ENCODE measurements at places on chromosomes 12 and 14.
A peak's percentile ranks its signal among the peaks of the same experiment; 100 is the strongest.

DNA sequence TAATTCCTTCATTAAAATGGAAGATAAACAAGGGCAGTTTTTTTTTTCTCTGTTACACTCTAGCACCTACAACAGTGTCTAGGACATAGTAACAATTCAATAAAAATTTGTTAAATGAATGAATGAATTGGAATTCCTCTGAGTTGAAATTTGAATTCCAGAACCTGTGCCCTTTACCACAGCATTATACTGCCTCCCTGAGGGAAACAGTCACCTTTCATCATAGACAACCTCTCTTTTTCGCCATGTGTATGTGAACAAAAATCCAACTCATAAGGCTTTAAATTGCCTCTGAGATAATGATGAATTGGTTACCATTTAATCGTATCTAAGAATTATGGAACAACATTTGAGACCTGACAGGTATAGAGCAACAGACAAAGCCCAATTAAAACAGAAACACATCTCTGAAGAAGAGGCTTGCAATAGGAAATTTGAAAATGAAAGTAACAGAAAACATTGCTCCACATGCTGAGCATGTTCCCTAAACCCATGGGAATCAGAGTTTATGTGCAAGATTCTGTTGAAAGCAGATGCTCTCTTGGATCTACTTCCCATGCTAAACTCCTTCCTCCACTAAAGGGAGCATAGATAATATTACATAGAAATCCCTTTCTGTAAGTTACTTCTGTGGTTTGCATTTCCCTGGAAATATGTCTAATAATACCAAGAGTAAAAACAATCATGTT, 657.8 kb downstream of the GALC start:
- DNase-seq, result no peak

GRCh38 chr14:104650057-104650980, 39.1 kb upstream of the INF2 start:
- DNase-seq, result peak; percentile 47

- no peak for DNase-seq
These were observed 134.1 kb downstream of the NCOR2 start for GRCh38 chr12:124433147-124433874.

DNA sequence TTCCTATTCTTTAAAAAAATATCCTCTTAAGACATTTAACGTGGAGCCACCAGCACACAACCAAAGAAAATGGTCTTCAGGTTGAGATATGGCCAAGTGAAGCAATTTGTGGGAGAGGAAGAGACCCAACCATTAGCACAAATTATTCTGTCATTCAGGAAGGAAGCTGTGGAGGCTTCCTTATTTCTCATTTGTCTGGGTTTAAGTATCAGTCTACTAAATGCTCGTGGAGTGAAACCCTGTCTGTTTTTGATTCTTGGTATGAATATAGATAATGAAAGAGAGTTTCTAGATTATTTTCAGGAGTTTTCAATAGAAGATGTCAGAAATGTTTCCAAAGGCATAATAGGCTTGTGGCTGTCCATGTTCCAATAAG, 125.1 kb downstream of the GPR65 start:
- no peak for DNase-seq

DNA sequence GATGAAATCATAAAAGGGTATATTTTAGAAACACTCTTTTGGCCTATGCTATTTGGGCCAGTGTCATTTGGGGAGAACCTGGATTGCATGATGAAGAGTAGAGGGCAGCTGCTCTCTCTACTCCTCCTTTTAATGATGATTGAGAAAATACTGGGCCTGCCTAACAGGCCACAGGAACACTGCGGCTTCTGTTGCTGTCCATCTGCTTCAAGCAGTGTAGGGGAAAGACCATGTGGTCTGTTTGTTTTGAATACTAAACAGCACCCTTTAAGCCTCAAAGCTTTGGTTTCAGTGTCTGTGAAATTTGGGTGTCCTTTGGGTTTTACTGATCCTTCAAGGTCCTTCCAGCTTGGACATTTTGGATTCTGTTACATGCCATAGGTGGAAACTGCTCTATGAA, 78.0 kb downstream of the TTC6 start:
- no peak for DNase-seq

DNA sequence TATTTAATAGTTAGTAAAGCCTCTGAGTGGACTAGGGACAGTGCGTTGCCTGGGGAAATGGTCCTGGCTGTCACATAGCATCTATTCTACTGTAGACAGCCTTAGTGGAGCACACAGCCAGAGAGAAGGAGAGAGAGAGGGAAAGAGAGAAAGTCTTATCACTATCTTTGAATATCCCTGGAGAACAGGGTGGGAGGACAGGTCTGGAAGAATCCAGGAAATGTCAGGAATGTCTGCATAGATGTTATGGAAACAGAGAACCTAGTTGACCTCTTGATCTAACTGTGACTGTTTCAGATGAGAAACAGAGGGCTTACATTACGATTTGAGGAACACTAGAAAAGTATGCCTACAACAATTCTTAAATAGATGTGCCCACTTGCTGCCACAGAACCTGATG, 92.8 kb downstream of the SLC15A5 start:
- DNase-seq, result no peak

GRCh38 chr12:13093848-13094220, 9.6 kb downstream of the GSG1 start:
- DNase-seq, result no peak

DNA sequence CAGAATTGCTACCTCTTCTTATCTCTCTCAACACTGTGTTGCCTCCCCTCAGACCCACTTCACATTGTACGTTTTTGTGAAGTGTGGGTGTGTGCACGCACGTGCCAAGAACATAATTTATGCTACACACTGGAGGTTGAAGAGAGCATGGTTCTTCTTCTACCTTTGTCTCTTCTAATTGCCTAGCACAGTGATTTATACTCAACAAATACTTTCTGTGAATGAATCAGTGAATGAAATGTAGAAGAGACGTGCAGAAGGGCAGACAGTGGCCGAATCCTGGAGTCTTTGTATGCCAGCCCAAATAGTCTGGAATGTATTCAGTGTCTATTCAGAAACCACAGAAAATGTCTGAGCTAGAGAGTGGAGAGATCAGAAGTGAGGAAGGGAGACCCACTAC, 4.6 kb upstream of the SAMD4A start:
- DNase-seq, result no peak

GRCh38 chr14:89651805-89652204, 234.8 kb upstream of the FOXN3 start:
- DNase-seq, result no peak

- DNase-seq, result no peak
These were observed 38.4 kb upstream of the ATXN7L3B start for GRCh38 chr12:74499192-74499591.

- no peak for DNase-seq
These were observed 29.2 kb upstream of the LHX5 start for GRCh38 chr12:113500782-113501311.

DNA sequence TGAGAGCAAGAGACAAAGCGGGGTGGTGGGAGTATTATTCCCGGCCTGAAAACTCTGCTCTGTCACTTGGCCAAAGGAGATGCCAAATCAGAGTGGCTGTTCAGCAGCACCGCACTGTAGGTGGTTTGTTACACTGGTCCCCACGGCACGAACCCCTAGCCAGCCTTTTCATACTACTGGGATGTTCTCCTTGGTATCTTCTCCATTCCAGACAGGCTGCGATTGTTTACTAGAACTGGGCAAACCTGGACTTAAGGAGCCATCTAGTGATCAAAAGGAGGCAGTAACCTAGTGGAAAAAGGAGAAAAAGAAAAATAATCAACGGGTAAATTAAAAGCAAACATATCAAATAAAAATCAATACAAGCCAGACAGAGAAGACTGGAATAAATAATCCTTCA, 58.9 kb upstream of the TMTC2 start:
- no peak for DNase-seq

GRCh38 chr12:14284184-14284722, 81.2 kb upstream of the ATF7IP start:
- no peak for DNase-seq

GRCh38 chr12:77940011-77940423, 109.3 kb downstream of the NAV3 start:
- DNase-seq, result no peak

DNA sequence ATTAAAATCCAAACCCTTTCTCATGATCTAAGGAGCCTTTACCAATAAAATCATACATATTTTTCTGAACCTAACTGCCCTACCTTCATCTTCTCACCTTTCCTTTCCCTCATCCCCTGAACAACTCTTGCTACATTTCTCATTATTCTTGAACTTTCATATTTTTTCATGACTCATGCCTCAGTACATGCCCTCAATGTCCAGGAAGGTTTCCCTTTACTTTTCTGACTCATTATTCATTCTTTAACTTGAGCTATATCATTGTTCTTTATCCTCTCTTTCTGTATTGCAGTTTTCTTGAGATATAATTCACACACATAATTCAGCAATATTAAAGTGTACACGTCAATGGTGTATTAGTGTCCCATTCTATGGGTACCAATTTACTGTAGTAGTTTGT, 231.0 kb downstream of the ALG10B start:
- no peak for DNase-seq

DNA sequence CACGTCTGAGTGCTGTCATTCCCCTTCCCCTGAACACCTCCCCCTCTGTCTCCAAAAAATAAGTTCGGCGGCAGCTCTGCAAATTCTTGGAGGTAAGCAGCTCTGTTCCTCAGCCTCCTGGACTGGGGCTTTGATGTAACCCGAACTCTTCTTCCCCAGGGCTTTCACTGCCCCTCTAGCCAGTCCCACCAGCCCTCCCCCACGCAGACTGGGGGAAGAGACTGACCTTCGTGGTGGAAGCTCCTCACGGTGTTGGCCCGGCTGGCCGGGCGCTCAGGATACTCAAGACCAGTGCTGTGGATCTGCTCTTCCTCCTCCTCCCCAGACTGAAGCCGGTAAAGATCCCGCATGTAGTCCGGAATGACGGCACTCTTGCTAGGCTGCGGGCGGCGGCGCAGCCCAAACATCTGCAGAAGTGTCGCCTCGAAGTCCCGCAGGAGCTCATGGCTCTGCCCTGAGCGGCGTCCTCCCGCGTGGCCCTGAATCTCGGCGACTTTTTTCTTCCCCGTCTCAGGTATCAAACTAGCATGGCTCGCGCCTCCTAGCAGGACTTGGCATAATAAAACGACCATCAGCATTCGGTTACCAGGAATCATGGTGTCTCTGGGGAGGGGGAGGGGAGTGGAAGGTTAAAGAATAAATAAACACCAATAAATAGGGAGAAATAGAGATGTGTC, 4.9 kb downstream of the BMP4 start:
- DNase-seq, result no peak

DNA sequence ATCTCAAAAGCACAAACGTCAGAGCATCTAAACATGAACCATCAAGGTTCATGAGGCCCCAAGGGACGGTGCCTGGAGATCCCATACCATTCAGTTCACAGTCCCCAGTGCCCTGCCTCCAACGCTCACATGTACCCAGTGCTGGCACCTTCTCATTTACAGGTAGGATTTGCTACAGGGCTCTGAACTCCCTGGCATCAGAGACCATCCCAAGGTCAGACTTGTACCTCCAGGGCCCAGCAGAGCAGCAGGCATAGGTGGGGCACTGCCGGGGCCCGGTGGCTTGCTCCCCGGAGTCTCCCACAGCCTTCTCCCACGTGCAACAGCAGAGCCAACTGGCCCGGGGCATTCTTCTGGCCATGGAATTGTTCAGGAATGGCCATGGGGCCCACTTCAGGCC, 114.8 kb downstream of the BCL11B start:
- DNase-seq, result no peak

GRCh38 chr12:104490186-104490585, 33.4 kb downstream of the CHST11 start:
- DNase-seq, result no peak

GRCh38 chr12:106386813-106387535, 29.4 kb downstream of the POLR3B start:
- DNase-seq, result no peak

- no peak for DNase-seq
These were observed 193.0 kb upstream of the BTG1 start for GRCh38 chr12:92338671-92339070.

- DNase-seq, result no peak
These were observed 5.0 kb upstream of the CCND2 start for GRCh38 chr12:4268329-4269181.

- DNase-seq, result no peak
These were observed 880.1 kb upstream of the FBXO33 start for GRCh38 chr14:40312296-40312695.

GRCh38 chr12:116673681-116674111, 64.2 kb downstream of the SPRING1 start:
- no peak for DNase-seq

DNA sequence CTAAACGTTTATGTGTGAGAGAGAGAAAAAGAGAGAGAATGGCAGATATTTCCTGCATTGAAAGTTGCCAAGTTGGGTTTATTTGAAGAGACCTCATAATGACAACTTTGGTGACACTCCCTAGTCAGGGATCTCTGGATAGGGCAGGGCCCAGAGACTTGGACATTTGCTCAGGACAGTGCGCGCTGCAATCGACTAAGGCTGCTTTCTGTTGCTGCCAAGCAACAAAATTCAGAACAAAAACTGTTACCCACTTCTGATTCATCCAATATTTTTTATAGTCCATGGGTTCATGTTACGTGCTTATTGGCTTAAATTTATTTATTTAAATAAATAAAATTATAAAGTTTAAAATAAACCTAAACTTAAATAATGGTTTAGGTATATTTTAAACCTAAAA, 34.2 kb downstream of the PTGER2 start:
- no peak for DNase-seq

DNA sequence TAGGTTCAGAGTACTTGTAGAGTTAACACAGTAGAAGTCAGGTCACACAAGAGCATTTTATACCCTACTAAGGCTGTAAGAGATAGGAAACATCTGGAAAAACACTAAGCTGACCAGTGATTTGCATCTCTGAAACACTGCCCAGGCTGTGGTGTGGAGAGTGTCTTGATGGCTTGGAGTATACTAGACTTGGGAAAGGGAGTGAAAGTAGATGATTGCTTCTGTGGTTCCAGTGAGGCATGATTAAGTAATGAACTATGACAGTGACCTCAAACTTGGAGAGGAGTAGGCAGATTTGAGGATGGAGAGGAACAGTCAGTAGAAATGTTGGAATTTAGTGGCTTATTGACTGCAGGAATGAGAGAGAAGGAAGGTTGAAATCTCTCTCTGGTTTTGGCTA, 201.2 kb downstream of the FLRT2 start:
- no peak for DNase-seq

GRCh38 chr12:10404798-10405197, 4.8 kb downstream of the KLRC4 start:
- DNase-seq, result no peak

- DNase-seq, result no peak
These were observed 25.5 kb downstream of the EIF2S1 start for GRCh38 chr14:67385618-67386017.

DNA sequence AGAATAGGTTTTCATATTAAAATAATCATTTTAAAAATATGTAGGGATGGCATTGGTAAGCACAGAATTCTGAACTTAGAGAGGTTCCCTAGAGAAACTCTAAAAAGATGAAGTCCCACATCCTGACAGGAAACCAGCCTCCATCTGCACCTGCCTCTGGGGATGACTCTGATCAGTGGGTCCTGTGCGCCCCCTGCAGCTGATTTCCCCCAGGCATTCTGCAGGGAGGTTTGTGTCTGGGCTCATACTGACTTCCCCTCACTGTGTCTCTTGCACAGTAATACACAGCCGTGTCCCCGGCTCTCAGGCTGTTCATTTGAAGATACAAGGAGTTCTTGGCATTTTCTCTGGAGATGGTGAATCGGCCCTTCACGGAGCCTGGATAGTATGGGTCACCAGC, 602.9 kb downstream of the TMEM121 start:
- DNase-seq, result no peak

All from activated CD4-positive, alpha-beta T cell treated with anti-CD3 and anti-CD28 coated beads for 1 hour (primary cell).